ENCODE measurements at places on chromosomes 3 and 15.

DNA sequence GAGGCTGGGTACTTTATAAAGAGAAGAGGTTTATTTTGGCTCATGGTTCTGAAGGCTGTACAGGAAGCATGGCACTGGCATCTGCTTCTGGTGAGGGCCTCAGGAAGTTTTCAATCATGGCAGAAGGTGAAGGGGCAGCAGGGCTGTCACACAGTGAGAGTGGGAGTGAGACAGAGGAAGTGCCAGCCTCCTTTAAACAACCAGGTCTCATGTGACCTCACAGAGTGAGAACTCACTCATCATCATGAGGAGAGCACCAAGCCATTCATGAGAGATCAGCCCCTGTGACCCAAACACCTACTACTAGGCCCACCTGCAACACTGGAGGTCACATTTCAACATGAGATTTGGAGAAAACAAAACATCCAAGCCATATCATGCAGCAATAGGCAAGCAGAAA is 9.3 kb upstream of the RFTN1 start:
- DNase-seq: no peak

GRCh38 chr3:148863814-148864213 is 1.3 kb upstream of the CPA3 start:
- DNase-seq: no peak

DNA sequence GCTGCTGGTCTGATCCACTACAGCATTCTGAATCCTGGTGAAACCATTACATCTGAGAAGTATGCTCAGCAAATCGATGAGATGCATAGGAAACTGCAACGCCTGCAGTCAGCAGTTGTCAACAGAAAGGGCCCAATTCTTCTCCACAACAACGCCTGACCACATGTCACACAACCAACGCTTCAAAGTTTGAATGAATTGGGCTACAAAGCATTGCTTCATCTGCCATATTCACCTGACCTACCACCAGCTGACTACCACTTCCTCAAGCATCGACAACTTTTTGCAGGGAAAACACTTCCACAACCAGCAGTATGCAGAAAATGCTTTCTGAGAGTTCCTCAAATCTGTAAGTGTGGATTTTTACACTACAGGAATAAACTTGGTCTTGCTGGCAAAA is 54.7 kb upstream of the C2CD4B start:
- DNase-seq: no peak

- DNase-seq: no peak
Measured at GRCh38 chr3:72632129-72632528, 216.1 kb downstream of the SHQ1 start.

GRCh38 chr3:130990282-130990681 is 36.3 kb downstream of the ASTE1 start:
- no peak for DNase-seq

DNA sequence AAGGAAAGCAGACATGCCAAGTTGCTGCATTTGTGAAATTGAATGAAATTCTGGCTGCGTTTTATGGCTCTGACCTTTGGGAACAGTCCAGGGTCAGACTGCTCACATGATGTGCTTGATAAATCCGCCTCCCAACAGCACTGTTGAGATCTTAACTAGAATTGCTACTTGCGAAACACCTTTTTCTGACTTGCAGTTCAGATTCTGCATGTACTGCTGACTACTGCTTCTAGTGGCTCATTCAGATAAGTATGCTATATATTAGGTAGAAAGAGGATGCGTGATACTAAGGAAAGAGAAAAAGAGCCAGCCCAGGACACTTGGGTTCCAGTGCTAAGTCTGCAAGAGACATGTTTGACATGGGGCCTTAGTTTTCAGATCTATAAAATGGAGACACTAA is 129.4 kb downstream of the LPP start:
- DNase-seq: no peak

DNA sequence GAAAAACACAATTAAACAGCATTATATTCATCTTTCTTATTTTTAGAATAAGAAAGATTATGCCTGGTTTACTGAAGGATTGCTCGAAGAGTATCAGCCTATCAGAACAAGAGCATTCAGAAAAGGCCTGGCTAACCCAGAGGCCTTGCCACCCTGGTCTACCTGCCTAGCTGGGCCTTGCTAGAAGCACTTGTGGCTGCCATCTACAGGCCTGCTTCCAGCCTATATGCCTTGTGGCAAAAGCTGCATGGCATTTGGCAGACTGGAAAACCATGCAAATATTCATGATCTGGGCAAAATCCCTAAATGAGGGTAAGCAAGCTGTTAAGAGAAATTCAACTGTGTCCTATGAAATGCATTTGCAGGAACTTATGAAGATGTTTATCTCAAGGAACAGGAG is 9.3 kb upstream of the ATP13A4 start:
- no peak for DNase-seq

DNA sequence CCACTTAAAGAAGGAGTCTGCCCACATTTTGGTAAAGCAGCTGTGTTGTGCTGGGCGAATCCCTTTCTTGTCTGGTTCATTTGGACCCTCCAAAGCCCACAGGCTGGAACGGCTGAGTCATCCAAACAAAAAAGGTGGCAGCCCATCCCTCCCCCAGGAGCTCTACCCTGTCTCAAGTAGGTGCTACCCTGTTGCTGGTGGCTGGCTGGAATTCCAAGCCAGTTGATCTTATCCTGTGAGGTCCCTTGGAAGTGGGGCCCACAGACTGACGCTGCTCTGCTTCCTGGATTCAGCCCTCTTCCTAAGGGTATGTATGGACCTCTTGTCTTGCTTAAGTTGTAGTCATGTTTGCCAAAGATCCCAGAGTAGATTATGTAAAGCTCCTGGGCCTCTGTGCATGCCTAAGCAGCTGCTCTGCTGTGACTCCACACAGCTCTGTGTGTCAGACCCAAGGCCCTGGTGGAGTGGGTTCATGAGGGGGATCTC is 44.5 kb downstream of the CCR1 start:
- DNase-seq: no peak

GRCh38 chr3:9377981-9378380 is 15.1 kb downstream of the THUMPD3 start:
- DNase-seq: no peak

GRCh38 chr3:18512007-18512406 is 86.9 kb upstream of the SATB1 start:
- no peak for DNase-seq

DNA sequence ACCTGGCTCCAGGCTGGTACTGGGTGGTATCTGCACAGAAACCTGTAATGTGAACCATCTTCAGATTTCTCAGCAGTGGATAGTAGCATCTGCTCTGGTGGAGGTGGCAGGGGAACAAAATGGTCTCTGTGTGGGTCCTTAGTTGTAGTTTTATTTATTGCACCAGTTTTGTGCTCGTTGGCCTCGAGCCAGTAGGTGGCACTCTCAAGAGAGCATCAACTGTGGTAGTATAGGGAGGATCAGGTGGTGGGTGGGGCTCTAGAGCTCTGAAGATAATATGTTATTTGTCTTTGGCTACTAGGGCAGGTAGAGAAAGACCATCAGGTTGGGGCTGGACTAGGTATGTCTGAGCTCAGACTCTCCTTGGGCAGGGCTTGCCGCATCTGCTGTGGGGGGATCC is 254.0 kb upstream of the GPR149 start:
- DNase-seq: no peak

GRCh38 chr3:2458816-2459215 is 360.1 kb downstream of the CNTN4 start:
- no peak for DNase-seq

DNA sequence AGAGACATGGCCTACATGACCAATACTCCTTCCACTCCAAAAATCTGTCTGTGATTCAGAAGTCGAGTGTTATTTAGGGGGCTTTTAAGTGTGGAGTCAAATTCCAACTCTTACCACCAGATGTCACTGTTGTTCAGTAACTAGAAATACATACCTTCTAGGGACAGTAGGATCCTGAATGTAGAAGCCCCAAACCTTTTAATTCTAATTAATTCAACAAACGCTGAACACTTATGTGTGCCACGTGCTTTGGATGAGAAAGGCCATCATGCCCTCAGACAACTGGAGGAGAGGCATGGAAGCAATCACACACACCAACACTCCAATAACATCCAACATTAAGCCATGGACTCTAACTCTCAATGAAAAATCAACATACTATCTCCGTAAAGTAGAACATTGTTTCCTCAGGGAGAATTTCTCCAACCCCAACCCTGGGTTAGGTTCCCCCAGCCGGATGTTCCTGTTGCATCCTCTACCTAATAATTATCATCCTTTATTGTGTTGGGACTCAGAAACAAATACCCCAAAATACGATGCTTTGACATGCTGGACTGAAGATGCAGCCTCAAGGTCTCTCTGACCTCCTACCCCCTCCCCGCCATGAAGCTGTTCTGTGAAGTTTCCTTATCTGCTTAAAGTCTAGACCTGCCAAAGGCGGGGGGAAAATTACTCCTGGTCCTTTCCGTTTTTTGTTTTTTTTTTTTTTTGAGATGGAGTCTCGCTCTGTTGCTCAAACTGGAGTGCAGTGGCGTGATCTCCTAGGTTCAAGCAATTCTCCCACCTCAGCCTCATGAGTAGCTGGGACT is 8.0 kb upstream of the CCDC13 start:
- DNase-seq: peak; percentile 68

GRCh38 chr15:98938105-98938417 is 69.5 kb downstream of the PGPEP1L start:
- DNase-seq: no peak

GRCh38 chr3:170572665-170573253 is 13.1 kb downstream of the SLC7A14 start:
- peak; percentile 76 for DNase-seq

DNA sequence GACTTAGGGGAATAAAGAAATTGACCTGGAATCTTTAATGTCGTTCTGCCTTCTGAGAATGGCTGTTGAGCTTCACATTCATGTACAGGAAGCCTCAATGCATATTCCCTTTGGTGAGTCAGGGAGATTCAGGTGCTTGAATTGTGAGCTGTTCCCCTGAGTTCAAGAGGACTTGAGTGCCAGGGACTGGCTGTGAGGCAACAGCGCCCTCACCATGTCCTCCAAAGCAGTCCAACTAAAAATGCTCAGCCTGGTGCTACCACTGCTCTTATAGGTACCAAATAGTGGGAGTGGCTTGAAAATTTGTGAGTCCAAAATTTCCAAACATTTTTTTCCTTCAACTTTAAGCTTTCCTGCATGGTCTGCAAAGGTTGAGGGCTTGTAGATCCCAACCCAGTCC is 54.1 kb downstream of the LEO1 start:
- no peak for DNase-seq

DNA sequence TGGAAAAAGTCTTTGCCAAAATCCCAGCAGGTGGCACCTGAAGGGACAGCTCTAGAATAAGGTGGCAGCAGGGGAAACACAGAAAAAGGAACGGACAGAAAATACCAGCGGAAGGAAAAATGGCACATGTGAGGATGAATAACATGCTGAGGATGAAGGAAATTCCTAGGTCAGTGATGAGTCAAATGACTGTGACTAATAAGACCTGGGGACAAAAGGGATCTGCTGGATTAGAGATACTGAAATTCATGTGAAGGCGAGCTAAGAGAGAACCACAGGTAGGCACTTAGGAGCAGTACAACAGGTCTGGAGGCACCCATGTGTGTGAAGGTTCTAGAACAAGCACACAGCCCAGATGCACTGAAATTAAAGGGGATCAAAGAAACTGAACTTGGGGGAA is 482.5 kb downstream of the FOXP1 start:
- no peak for DNase-seq

GRCh38 chr3:157650699-157651098 is 147.5 kb upstream of the VEPH1 start:
- no peak for DNase-seq

GRCh38 chr3:53820084-53820483 is 26.1 kb downstream of the CHDH start:
- DNase-seq: no peak

DNA sequence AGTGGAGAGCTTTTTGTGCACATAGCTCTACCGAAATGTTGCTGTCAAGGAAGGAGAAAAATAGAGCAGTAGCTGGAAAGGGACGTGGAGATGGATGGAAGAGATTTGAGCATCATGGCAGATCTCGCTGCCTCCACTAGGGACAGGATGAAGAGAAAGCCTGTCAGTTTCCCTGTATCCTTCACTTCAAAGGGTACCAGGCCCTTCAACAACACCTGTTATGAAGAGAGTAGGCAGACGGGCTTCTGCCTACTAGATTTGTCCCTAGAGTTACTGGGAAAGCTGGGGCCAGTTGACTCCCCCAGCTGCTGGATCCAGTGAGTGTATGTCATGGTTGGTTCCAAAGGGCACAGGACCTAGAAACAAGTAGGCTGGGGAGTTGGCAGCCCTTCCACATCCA is 150.8 kb downstream of the TLE3 start:
- DNase-seq: no peak

DNA sequence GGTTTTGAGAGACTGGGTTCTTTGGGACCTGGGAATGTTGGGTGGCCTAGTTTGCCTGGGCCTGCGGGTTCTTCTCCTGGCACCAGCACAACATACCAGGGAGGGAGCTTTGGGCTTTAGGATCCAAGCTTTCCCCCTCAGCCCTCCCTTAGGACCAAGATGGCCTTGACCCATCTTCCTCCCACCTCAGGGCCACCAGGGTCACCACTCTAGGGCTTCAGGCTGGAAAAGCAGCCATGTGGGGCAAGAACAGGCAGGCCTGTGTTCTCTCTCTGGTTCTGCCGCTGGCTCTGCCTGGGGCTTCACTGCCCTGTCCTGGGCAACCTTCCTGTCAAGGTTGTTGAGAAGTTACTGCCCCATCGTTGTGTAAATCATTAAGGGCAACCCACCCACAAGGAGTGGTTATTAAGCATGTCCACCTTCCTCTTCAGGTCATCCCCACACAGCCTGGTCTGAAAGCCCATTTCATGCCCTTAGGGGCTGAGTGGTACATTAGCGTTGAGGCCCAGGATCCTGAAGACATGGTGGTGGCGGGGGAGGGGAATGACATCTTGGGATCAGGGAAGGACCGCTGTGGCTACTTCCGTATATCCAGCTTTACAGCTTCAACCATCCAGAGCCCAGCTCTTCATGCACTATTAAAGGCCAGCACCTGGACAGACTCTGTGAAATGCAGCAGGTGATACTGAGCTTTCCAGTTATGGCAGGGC is 652 bp downstream of the DUOX1 start:
- no peak for DNase-seq

- no peak for DNase-seq
Measured at GRCh38 chr15:64696481-64696880, 78.9 kb downstream of the RBPMS2 start.

- DNase-seq: no peak
Measured at GRCh38 chr3:69144631-69145245, 22.3 kb upstream of the LMOD3 start.

- no peak for DNase-seq
Measured at GRCh38 chr15:60079210-60079609, 75.1 kb downstream of the FOXB1 start.

GRCh38 chr3:146156666-146157314 is 4.2 kb downstream of the PLOD2 start:
- no peak for DNase-seq

- no peak for DNase-seq
Measured at GRCh38 chr3:151686257-151686656, 47.5 kb upstream of the AADACL2 start.

GRCh38 chr3:177370246-177370822 is 173.1 kb upstream of the TBL1XR1 start:
- no peak for DNase-seq

DNA sequence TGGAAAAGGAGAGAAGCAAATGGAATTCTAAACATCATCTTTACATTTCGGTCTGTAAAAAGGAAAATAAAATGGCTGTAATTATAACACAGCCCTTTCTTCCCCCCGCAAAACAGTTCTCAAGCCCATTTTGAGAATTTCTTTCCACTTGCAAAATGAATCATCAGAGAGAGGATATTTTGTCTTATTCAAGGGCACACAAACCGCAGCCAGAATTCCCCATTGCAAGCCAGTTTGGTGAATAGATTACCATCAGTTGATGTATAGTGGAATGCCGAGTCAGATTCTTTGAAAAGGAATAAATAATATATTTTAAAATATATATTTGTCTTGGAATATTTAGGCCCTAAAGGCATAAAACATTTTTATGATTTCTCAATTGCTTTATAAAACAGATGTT is 420.4 kb upstream of the SEMA6D start:
- DNase-seq: no peak
